M059J (cell line): ENCODE measurements at places on chromosomes 2 and 18.
A peak's percentile ranks its signal among the peaks of the same experiment; 100 is the strongest.

DNA sequence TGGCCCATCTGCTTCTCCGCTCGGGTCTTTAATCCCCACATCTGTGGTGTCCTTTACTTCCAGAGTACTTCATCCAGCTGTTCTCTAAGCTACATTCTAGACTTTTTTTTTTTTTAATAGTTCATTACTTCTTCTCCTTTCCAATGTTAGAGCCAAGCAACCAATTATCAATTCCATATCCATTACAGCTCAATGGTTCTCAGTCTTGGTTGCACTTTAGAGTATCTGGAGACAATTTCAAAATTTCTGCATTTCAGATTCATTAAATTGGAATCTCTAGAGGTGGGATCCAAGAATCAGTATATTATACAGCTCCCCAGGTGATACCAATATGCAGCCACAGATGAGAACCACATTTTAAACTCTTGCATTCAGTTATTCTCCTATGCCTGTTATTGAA is 43.9 kb upstream of the ZSWIM2 start:
- DNase-seq, result no peak

GRCh38 chr2:5507367-5507766 is 184.8 kb upstream of the SOX11 start:
- DNase-seq, result no peak

GRCh38 chr2:200809506-200810251 is 2.0 kb upstream of the BZW1 start:
- no peak for DNase-seq

- DNase-seq, result no peak
Measured at GRCh38 chr2:215320679-215321078, 8.8 kb downstream of the ATIC start.

DNA sequence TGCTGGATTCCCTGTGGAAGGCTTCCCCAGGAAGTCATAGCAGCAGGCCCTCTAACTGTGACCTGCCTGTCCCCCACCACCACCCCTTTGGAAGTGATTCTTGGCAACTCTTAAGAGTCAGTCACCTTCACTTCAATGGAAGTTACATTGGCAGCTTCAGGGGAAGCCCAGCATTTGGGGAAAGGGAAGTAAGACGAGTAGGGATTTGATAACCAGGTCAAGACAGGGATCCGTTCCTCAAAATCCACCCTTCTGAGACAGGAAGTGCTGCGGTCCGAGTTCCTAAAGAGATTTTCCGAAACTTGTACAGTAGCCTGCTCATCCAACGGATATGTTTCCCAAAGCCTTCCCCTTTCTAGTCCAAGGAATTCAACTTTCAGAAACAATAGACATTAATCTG is 54.2 kb downstream of the MRPL35 start:
- no peak for DNase-seq

GRCh38 chr2:6793371-6793770 is 72.3 kb downstream of the CMPK2 start:
- DNase-seq, result no peak

DNA sequence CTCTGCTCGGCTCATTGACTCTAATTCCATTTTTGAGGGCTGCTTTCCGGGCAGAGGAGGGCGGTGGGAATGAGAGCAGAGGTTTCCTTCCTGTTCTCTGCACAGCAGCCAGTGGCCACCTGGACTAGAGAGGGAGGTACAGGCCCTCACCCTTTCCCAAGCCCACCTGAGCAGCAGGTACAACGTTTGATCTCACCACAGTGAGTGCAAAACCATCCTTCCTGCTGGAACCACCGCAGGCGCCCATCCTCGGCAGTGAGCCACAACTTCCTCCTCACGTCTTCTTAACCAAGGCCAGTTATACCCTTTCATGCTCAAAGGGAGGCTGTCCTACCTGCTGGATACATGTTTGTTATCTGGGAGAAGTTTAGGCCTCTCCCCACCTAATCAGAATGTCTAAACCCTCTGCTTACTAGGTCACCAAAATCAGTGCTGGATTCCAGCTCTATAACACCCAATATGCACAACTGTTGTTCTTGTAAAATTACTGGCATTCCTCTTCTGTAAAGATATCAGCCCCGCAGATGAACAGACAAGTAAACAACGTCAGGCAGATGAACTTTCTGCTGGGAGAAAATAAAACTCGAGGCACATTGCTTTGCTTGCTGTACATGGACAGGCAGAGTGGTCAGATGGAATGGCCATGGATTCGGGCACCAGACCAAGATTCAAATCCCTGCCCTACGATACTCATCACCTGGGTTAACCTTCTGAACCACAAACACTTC is 191.4 kb downstream of the SH3RF3 start:
- no peak for DNase-seq

DNA sequence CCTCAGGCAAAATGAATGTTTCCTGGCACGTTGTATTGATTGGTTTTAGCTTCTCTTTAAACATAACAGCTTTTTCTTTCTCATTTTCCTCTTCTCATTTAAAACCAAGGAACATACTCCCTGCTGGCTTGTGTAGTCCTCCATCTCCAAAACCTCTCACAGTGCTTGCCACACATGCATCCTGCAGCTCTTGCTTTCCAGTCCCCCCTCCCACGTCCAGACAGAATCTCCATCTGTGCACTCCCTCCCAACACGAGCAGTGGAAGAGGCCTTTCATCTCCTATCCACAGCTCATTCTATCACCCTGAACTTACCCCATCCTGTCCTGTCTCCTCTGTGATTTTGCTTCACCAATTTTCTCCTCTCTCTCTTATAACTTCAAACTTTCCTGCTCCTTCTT is 99.6 kb upstream of the THSD7B start:
- DNase-seq, result no peak

DNA sequence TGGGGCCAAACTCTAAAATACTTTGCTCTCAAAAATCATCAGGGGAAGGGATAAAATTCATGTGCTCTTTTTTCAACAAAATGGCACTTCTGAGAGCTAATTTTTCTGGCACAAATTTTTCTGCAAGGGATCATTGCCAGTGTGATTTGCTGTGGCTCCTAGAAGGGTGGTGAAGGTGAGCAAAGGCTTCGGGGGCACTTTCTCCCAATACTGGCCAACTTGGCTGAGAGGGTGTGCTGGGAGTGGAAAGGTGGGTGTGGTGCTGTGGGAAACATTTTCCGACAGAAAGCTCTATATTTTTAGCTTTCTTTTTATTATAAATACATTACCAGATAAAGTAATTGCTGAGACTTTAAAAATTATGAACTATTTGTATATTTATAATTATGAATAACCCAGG is 419 bp downstream of the SMYD1 start:
- DNase-seq, result no peak

DNA sequence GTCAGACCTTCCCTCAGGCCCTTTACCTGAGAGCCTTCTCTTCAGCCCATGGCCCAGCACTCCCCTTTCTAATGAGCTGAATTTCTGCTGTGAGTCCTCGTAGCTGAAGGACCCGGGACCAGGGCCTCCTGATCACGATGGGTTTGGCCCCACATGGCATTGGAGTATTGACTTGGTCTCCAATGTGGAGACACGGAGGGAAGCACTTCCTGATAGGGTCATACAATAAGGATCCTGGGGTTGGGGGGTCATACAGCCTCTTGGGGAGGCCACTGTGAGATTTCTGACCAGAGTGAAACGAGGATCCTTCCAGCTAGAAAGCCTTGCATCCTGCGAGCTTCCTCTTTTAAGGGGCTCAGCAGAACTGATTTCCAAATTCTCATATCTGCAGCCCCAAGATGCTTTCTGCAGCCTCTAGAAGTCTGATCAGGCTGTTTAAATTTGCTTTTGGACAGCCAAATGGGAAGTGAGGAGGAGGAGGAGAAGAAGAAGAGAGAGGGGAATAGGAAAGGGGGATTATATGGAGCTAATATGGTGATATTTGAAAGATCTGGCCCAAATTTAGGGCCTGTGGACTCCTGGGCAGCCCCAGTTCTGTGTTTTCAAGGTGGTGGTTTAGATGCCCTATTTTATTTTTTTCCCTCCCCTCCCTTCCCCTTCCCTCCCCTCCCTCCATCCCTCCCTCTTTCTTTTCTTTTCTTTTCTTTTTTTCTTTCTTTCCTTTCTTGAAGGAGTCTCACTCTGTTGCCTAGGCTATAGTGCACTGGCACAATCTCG is 38.9 kb downstream of the RHOB start:
- no peak for DNase-seq

DNA sequence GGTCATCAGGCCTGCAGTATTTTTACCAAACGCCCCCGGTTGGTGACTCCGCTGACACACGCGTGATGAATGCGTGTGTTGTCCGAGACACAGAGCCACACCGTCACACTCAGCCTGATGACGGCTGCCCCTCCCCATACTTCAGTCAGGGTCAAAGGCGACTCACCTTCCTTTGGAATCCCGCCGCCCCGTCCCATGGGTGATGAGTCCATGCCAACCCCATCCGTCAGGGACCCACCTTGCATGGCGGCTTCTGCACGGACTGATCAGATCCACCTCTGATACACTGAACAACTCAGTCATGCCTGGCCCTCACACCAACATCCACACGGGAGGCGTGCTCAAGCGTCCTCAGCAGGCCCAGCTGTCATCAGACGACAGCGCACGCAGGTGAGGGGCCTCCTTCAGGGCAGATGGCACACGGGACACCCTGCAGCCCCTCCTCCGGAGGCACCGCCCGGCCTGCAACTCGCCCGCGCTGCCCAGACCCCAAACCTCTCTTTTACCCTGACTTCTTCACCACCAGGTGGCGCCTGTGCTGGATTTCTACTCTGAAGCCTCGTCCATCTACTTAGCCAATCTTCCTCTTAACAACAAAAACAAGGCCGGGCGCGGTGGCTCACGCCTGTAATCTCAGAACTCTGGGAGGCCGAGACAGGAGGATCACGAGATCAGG is 89.2 kb downstream of the ZNF516 start:
- peak; percentile 42 for DNase-seq

DNA sequence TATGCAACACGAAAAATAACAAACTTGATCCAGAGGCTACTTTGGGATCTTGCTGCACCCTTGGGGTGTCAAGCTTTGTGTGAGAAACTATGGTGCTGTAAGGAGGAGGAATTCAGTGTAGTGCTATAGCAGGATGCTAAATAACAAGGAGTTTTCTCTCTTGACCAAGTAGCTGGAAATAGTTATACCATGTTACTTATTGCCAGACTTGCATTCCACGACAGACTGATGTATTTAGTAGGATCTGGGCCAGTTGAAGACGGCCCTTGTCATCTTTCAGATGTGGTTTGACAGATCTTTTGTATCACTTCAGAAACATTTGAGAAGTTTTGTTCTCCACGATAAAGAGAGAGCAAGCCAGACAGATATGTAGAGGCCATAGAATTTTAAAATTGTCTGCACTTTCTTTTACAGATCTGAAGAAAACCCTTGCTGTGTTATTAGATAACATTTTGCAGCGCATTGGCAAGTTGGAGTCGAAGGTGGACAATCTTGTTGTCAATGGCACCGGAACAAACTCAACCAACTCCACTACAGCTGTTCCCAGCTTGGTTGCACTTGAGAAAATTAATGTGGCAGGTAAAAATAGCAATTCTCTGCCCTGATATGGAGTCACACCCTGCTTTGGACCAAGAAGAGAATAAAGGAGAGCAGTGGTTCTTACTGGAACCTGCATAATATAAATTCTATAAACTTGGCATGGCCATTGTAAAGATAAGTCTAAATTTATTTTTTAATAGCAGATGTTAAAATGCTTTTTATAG is 16.3 kb downstream of the MGAT5 start:
- DNase-seq, result no peak

GRCh38 chr2:150234787-150235446 is 252.6 kb downstream of the RND3 start:
- peak; percentile 87 for DNase-seq

DNA sequence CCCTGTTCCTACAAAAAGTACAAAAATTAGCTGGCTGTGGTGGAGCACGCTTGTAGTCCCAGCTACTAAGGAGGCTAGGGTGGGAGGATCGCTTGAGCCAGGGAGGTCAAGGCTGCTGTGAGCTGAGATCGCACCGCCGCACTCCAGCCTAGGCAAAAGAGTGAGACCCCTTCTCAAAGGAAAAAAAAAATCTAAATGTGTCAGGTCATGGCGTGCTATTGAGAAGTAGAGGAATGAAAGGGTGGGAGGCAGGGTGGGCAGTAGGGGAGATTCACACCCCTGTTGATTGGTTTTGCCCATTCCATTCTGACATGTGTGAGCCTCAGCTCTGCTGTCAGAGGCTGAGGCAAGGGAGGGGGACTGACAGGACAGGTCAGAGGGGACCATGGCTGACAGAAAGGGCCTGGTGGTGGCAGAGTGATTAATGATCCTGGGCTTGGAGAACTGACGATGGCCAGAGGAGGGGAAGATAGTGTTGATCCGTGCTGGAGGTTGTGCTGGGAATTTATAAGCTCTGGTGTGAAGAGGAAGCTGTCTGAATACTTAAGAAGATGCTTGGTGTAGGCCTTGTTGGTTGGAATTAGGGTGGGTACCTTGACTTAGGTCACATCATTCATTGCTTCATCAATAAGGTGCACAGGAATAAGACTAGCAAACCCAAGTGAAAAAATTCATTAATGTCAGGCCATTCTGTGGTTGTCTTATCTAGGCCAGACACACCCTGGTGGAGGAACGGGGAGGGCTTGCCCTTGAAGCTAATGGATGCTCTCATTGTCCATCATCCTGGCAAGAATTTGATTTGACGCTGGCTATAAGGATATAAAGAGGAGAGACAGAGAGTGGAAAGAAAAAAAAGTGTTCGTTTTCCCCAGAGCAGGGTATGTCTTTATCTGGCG is 19.1 kb upstream of the SMARCAL1 start:
- no peak for DNase-seq

- DNase-seq, result no peak
Measured at GRCh38 chr2:5766561-5766960, 74.4 kb downstream of the SOX11 start.

- DNase-seq, result no peak
Measured at GRCh38 chr2:120821446-120822160, 85.9 kb downstream of the GLI2 start.

DNA sequence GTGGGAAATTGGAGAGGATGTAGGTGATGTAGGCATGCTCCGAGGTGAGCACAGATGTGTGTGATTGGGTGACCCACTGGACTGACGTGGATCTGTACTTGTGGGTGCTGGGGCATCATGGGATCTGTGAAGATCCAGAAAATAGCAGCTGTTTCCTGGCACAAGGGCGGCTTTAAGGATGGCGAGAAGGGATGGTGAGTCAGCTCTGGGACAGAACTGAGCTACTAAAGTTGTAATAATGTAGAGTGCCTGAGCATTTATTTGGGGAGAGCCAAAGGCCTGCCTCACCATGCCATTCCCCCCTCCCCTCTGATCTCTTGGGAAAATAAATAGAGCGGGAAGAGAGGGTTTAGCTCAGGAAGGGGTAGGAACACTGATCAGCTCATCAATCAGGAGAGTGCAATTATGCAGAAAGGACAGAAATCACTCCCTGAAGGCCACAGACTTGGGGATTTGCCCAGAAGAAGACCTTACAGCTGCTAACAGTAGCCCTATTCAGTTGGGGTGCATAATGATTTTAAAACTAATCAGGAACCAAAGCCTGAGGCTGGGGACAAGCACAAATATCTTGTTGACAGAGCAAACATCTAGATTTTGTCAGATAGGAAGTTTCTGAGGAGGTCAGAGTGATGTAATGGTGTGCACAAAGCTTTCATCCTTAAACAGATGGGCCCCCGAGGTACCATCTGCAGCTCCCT is 30.3 kb downstream of the TANC1 start:
- DNase-seq, result peak; percentile 85

- DNase-seq, result peak; percentile 61
Measured at GRCh38 chr2:65380255-65380654, 52.1 kb downstream of the SPRED2 start.
